H9 (cell line): ENCODE measurements at places on chromosomes 1 and 21. TPM values are rescaled to one million over a fixed set of nuclear protein-coding genes. Genes with fewer than 3 reads are reported as not detected.

DNA sequence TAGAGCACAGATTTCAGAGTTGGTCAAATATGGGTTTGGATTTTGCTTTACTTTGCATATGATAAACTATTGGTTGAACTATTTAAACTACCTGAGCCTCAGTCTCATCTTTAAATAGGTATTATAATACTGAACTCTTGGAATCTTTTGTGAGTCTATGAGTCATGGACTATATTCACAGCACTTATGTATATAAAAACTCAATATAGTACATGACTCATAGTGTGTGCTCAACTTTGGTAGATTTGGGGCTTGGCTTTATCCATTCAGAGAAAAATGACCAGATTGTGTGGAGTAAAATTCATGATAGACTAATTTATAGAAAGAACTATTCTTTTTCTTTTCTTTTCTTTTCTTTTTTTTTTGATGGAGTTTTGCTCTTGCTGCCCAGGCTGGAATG is 28.7 kb downstream of the FCRL3 start:
- H3K4me3 ChIP-seq, result no peak overlapping the region
- no peak overlapping the region for H3K27ac ChIP-seq
- H3K4me1 ChIP-seq, result no peaks in the 10 kb centered on the region
- peaks cover 38% of the 10 kb centered on the region for H3K36me3 ChIP-seq
- H3K27me3 ChIP-seq, result no peaks in the 10 kb centered on the region
- DNase-seq, result no peak

DNA sequence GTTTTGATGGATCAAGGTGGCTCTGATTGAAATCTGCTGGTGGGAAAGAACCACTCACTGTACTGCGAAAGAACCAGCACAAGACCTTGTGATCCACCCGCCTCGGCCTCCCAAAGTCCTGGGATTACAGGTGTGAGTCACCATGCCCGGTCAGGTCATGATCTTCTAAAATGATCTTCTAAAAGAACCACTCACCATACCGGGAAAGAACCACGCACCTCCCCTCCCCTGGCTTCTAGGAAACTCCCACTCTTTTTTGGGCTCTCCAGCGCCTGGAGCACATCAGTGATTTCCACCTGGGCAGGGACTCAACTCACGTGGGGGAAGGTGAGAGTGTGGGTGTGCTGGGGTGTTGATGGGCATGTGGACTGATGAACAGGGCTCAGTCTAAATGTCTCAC is 7.9 kb upstream of the RAB7B start:
- no peaks in the 10 kb centered on the region for H3K4me1 ChIP-seq
- no peak overlapping the region for H3K4me3 ChIP-seq
- DNase-seq, result no peak

- H3K4me3 ChIP-seq, result no peak overlapping the region
- no peaks in the 10 kb centered on the region for H3K4me1 ChIP-seq
- H3K27ac ChIP-seq, result no peak overlapping the region
- H3K36me3 ChIP-seq, result peaks cover 9% of the 10 kb centered on the region; the same call in 1 of the 2 replicates
These were observed 565.2 kb downstream of the NEGR1 start for GRCh38 chr1:71717186-71717585.

GRCh38 chr1:53655931-53656746 is 82.8 kb downstream of the GLIS1 start:
- no peak overlapping the region for H3K27ac ChIP-seq
- H3K27me3 ChIP-seq, result no peaks in the 10 kb centered on the region
- H3K4me3 ChIP-seq, result no peak overlapping the region
- H3K36me3 ChIP-seq, result no peaks in the 10 kb centered on the region; the same call in 2 of the 3 replicates
- H3K4me1 ChIP-seq, result no peaks in the 10 kb centered on the region; the same call in 1 of the 2 replicates
- no peak for DNase-seq

DNA sequence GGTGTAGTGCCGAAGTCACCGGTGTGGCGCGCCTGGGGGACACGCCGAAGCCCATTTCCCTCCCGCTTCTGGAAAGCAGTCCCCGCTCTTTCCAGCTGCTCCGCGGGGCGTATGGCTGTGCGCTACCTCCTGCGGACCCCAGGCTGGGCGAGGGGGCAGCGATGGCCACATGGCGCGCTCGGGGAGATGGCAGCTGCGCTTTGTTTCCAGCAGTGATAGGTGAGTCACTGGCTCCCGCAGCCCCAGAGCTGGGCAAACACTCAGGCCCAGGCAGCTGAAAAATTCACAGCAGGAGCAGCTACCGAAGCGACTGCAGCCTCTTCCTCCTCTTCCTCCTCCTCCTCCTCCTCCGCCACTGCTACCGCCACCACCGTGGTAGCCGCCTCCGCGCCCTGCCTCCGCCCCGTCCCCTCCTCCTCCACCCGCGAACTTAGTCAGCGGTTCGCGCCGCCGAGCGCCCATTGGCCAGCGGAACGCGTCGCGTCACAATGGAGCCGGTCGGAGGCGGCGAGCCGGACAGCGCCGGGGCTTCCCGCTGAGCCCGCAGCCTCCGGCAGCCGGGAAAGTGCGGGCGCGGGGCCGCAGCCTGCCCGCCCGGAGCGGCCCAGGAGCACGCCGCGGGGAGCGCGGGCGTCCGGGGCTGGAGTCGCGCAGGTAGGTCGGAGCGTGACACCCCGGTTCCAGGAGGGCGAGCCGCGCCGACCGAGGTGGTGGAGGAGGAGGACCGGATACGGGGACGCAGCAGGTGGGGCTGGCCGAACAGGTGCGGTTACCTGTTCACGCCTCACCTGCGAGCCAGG is at the start of gene LRRC8B:
Gene LRRC8B (plus strand): TSS at position 461 of the 800 bp plus-strand sequence. CDS start 57,822 bp downstream, outside the sequence.
- no peaks in the 10 kb centered on the region for H3K27me3 ChIP-seq
- peak; percentile 91 for DNase-seq
- peaks cover 8% of the 10 kb centered on the region for H3K36me3 ChIP-seq
- peak within 1 kb of the TSS; percentile 58 for H3K27ac ChIP-seq

GRCh38 chr1:234662148-234662547 is 52.2 kb upstream of the IRF2BP2 start:
- no peak overlapping the region for H3K27ac ChIP-seq
- DNase-seq, result no peak
- H3K27me3 ChIP-seq, result no peaks in the 10 kb centered on the region
- H3K4me1 ChIP-seq, result peaks cover 3% of the 10 kb centered on the region; the same call in 1 of the 2 replicates
- H3K36me3 ChIP-seq, result no peaks in the 10 kb centered on the region

DNA sequence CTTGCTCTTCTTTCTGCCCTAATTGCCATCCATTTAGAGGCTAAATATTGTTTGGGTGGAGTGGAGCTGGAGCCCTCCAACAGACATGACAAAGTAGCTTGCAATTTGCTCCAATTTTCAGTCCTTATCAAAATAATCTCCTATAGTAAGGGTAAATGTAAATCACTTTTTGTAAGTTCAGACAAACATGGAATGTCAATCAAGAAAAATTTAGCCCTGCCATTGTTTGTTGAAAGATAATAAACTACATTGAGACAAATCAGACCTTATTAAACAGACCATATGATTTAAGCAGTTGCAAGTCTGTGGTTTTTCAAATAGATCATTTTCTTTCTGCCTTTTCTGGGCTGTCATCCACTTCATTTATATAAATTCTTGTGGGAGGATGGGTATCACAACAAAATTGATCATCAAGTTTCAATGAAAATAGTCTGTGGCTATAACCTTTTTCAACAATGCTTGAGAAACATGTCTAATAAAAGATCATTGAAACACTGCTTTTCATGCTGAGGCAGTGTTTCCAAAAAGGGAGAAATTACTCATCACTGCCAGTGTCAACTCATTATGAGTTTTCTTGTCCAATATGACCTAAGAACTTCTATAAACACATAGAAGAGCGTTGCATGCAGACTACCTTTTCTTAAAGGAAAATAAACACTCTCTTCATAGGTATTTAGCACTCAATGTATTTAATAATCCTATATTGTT is 1152.0 kb upstream of the B3GALT2 start:
- no peak for DNase-seq
- no peaks in the 10 kb centered on the region for H3K27me3 ChIP-seq
- no peaks in the 10 kb centered on the region for H3K4me1 ChIP-seq
- H3K27ac ChIP-seq, result no peak overlapping the region
- H3K4me3 ChIP-seq, result no peak overlapping the region

- no peaks in the 10 kb centered on the region for H3K36me3 ChIP-seq
- H3K27ac ChIP-seq, result no peak overlapping the region
- H3K4me3 ChIP-seq, result no peak overlapping the region
- no peaks in the 10 kb centered on the region for H3K27me3 ChIP-seq
These were observed 19.3 kb upstream of the C1orf21 start for GRCh38 chr1:184367427-184368038.

DNA sequence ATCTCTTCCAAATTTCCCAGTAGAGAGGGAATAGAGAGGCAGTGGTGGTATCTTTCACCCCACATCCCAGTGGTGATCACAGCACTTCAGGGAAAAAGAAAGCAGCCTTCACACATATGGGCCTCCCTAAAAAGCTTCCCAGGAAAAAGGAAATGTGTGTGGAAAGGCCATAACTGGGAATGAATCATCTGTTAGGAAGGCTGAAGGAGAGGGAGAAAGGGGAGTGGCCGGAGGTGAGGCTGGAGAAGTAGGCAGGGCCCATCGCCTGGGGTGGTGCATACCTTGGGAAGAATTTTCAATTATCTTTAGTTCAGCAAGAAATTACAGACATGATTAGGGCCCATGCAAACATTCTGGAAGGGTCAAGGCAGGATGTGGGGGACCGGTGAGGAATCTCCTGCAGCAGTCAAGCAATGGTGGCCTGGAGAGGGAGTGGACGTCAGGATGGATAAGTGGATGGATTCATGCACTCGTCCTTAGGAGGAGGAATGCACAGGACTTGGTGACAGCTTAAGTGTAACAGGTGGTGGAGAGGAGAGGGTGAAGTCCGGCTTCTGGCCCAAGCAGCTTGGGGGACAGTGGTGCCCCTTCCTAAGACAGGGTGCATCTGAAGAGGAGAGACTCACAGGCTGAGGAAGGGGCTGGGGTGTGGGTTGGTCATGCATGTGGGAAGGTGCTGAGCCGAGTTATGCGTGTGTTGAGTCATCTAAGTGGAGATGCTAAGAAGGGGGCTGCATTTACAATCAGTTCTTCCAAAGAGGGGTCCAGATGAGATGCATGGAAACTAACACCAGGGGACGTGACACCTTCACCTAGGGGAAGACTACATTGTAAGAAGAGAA is 17.9 kb downstream of the HIVEP3 start:
- no peaks in the 10 kb centered on the region for H3K36me3 ChIP-seq
- no peak for DNase-seq
- no peak overlapping the region for H3K27ac ChIP-seq
- H3K4me3 ChIP-seq, result no peak overlapping the region; the same call in 1 of the 3 replicates
- H3K27me3 ChIP-seq, result no peaks in the 10 kb centered on the region

GRCh38 chr1:24693827-24694379 is 50.8 kb downstream of the SRRM1 start:
- H3K36me3 ChIP-seq, result peaks cover 3% of the 10 kb centered on the region; the same call in 1 of the 3 replicates
- no peak for DNase-seq
- H3K27ac ChIP-seq, result no peak overlapping the region
- no peak overlapping the region for H3K4me3 ChIP-seq
- no peaks in the 10 kb centered on the region for H3K4me1 ChIP-seq

GRCh38 chr1:115084902-115085511 is 4.3 kb downstream of the TSPAN2 start:
- H3K4me3 ChIP-seq, result no peak overlapping the region
- H3K27ac ChIP-seq, result no peak overlapping the region
- H3K4me1 ChIP-seq, result peaks cover 3% of the 10 kb centered on the region; the same call in 1 of the 2 replicates

DNA sequence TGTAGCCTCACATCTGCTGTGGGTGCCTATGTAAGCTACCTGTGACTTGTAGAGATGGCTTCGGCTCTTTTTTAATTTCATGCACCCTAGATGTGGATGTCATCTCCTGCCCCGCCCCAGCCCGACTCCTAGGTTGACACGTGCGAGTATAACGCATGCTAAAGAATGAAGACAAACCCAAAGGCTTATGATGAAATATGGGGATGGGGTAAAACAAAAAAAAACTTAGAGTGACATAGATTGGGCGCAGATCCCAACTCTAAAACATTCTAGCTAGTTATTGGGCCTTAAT is 613 bp upstream of the ERO1B start:
- DNase-seq, result no peak
- H3K27me3 ChIP-seq, result no peaks in the 10 kb centered on the region; the same call in 1 of the 2 replicates
- H3K27ac ChIP-seq, result no peak overlapping the region
- no peaks in the 10 kb centered on the region for H3K4me1 ChIP-seq
- H3K36me3 ChIP-seq, result no peaks in the 10 kb centered on the region

GRCh38 chr1:11784993-11785769 is 20.6 kb downstream of the MTHFR start:
- peaks cover 6% of the 10 kb centered on the region; the same call in 1 of the 2 replicates for H3K4me1 ChIP-seq
- H3K4me3 ChIP-seq, result no peak overlapping the region
- no peak overlapping the region for H3K27ac ChIP-seq
- no peaks in the 10 kb centered on the region for H3K27me3 ChIP-seq
- H3K36me3 ChIP-seq, result no peaks in the 10 kb centered on the region
- DNase-seq, result peak; percentile 93

DNA sequence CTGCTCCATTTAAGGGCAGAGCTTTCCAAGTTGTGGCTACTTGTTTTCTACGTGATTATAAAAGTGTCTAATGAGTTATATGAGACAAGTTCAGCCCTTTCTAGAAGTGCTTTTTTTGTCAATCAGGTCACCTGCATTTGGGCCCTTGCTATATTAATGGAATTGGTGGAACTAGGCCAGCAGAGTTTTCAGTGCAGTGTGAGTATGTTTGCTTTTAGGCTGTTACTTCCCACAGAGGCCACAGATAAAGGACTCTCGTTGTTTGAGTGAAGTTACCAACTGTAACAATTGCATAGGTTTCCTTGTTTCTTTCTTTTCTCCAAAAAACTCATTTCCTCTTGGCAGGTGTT is 10.9 kb downstream of the SMAP2 start:
- H3K27me3 ChIP-seq, result no peaks in the 10 kb centered on the region
- H3K27ac ChIP-seq, result no peak overlapping the region
- H3K4me3 ChIP-seq, result no peak overlapping the region
- no peak for DNase-seq
- H3K4me1 ChIP-seq, result no peaks in the 10 kb centered on the region
- peaks cover 2% of the 10 kb centered on the region; the same call in 2 of the 3 replicates for H3K36me3 ChIP-seq

- H3K4me3 ChIP-seq, result no peak overlapping the region
- peaks cover 6% of the 10 kb centered on the region; the same call in 1 of the 2 replicates for H3K4me1 ChIP-seq
- no peak for DNase-seq
- H3K36me3 ChIP-seq, result no peaks in the 10 kb centered on the region
- no peak overlapping the region for H3K27ac ChIP-seq
- H3K27me3 ChIP-seq, result no peaks in the 10 kb centered on the region
These were observed 5.8 kb downstream of the KCNJ10 start for GRCh38 chr1:160064164-160064563.

GRCh38 chr1:97192872-97193572 is 471.4 kb downstream of the PTBP2 start:
- no peak overlapping the region for H3K27ac ChIP-seq
- no peaks in the 10 kb centered on the region for H3K4me1 ChIP-seq

DNA sequence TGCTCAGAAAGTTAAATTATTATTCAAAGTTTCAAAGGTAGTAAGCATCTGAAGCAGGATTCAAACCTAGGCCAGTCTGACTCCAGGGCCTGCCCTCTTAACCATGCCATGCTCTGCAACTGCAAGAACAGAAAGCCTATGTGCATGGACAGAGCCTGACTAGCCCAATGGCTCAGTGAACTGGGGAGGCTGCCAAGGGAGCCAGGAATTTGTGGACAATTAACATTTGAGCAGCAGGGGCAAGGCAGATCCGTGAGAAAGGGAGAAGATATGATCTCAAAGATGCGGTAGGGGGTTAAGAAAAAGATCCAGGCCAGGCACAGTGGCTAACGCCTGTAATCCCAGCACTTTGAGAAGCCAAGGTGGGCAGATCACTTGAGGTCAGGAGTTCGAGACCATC is 6.5 kb upstream of the ATP1A4 start:
- H3K4me3 ChIP-seq, result no peak overlapping the region
- H3K4me1 ChIP-seq, result no peaks in the 10 kb centered on the region; the same call in 1 of the 2 replicates
- H3K27ac ChIP-seq, result no peak overlapping the region
- DNase-seq, result no peak

S100A9 gene
- not detected in 2 replicates for total RNA-seq

PERM1 gene
- total RNA-seq, result not detected in 2 replicates

LCE3E gene
- not detected in 2 replicates for total RNA-seq

S100A14 gene
- 0.63 and 0.66 TPM in 2 replicates for total RNA-seq

DTL gene
- 70.1 and 73.0 TPM in 2 replicates for total RNA-seq

GLUL gene
- 311 and 332 TPM in 2 replicates for total RNA-seq

GUCA2A gene
- total RNA-seq, result not detected in 2 replicates
